Fibroblast of skin of scalp (primary cell): ENCODE measurements at places on chromosomes 2 and 18.

DNA sequence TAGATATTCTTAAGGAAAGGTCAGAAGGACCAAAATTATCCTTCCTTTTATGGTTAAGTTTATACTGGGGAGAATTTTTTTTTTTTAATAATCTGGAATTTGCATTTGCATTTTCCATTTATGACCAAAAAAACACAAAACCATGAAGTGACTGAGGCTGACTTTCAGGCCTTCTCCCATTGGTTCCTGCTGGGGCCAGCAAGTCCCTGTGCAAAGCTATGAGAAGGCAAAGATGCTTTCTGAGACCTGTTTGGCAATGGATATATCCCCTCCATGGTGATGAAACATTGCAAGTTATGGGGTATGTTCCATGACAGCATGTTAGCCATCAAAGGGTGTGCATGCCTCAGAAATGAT is 60.8 kb downstream of the KIAA2012 start:
- DNase-seq: peak; percentile 81

- no peak for DNase-seq
Observed at GRCh38 chr2:39647104-39647765, 18.5 kb upstream of the TMEM178A start.

DNA sequence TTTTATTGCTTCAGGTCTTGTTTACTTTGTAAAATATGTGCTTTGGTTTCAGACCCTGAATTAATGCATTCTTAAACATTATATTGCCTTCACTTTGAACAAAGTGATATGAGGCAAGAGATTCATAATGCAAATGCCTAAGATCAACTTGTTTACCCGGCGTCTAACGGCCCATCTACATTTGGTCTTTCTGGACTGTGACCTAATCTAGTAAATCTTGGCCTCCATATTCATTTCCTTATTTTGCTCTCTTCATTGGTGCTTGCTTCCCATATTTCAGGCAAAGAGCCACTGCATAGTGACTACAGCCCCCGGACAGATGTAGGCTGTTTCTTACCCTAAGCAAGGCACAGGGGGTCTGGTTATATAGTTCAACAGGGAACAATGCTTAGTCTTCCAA is 53.0 kb upstream of the SLC39A10 start:
- no peak for DNase-seq

DNA sequence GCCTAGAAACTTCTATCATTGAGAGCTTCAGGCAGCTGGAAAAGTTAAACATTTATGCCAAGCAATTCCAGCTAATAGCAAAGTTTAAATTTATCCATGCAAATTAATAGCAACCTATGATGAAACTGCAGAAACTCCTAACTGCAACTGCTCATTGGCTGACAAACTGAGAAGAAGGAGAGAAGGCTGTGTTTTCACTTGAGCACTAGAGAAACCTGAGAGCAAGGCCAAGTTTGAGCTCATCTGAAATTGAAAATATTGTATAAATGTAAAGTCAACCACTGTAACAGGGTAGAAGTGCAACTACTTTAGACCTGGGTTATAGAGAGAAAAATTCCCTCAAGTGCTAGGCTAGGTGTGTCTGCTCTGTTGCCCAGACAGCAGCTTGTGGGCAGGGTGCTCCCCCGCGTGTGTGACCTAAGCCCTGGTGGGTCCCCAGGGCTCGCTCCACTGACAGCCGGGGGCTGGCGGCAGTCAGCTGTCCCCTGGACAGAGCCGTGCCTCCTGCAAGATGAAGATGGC is 50.2 kb downstream of the CABYR start:
- DNase-seq: no peak

GRCh38 chr2:112724591-112725525 is 4.0 kb downstream of the NT5DC4 start:
- DNase-seq: no peak

DNA sequence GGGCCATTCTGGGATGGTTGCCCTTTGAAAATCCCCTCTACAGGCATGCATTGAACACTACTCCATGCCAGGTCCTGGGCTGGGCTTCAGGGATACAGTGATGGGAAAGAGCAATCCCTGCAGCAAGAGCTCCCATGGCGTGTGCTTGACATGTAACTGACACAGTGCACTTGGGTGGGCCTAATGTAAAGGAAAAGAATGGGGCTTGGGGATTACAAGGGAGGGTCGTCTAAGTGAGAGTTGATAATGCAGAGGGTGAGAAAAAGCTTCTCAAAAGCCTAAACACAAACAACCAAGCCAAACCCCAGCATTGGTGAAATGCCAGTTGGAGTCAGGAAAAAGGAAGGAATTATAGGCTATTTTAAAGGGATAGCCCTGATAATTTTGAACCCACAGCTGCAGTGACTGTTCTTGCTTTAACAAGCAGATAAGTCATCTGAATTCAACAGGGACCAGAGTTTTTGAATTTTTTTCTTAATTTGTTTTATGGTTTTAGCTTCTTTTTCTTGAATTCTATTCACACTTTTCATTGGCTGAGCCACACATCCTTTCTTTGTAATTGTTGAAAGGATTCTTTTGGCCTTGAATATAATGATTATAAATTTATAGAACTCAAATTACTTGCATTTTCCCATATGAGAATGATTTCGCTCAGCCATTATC is 308.7 kb downstream of the LPIN1 start:
- no peak for DNase-seq

- DNase-seq: no peak
Observed at GRCh38 chr2:179995741-179996515, 11.2 kb downstream of the CWC22 start.

DNA sequence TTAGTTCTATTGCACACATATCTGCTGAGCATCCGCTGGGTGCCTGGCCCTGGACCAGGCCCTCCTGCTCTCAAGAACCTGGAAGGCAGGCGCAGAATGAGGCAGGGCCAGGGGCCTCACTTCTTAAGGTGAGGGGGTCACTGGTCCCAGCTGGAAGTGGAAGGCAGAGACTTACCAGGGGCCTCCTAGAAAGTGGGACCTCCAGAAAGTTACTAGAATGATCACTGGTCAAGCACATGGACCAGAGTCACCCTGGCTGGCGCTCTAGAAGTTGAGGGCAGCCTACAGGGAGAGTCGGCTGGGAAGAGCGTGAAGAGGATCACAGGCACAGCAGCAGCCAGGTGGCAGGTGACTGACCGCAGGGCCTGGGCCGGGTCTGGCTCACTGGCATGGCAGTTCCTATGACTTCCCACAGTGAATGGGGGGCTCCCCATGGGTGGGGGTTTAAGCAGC is 26.1 kb upstream of the MAL start:
- no peak for DNase-seq

- no peak for DNase-seq
Observed at GRCh38 chr2:237449193-237449881, 35.4 kb upstream of the COL6A3 start.

DNA sequence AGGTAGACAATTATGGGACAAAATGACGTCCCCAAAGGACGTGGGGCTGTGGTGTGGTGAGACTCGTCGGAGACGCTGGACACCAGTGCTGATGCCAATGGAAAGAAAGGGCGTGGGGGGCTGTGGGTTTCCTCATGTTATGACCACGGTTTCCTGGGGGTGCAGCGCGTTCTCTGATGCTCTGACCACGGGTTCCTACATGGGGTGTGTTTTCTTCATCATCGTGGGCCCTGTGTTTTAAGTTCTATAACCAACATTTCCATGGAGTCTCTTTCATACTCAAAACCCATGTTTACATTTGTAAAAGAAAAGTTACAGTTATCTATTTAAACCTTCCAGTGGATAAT is 141.6 kb downstream of the RTP5 start:
- peak; percentile 4 for DNase-seq

- DNase-seq: no peak
Observed at GRCh38 chr2:74499267-74499939, at the start of gene LBX2. Gene LBX2, minus strand, starts transcription at chr2:74499603. Its CDS starts 66 bp downstream, at chr2:74499537.

- DNase-seq: peak; percentile 30
Observed at GRCh38 chr2:103809415-103809814, 1044.5 kb upstream of the POU3F3 start.

- DNase-seq: no peak
Observed at GRCh38 chr18:32910694-32911296, 138.0 kb upstream of the KLHL14 start.

- no peak for DNase-seq
Observed at GRCh38 chr2:105772362-105772761, 27.6 kb downstream of the NCK2 start.

DNA sequence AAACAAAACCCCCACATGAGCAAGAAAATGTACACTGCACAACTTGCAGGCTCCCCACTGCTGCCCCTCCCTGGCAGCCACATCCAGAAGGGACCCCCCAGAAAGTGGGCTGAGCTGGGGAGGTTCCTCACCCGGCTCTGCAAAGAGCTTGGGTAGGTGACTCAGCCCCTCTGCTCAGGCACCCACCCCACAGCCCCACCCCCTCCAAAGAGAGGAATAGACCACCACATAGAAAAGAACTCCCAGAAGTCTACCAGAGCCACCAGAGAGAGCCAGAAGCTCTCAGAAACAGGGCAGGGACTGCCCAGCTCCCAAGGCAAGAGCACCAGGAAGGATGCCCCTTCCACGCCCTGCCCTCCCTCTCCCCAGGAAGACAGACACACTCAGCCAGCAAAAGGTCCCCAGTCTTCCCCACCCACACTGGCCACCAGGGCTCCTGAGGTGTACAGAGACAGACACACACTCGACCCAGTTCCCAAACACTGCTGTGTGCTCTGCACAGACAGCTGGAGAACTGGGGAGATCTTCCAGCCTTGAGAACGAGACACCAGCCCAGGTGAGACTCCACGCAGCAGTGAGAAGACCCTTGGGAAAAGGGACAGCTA is 28.2 kb downstream of the BIN1 start:
- peak; percentile 53 for DNase-seq

- DNase-seq: peak; percentile 29
Observed at GRCh38 chr2:41061356-41061755, 609.5 kb upstream of the SLC8A1 start.

GRCh38 chr18:48792141-48792540 is 158.6 kb downstream of the SMAD7 start:
- DNase-seq: no peak

DNA sequence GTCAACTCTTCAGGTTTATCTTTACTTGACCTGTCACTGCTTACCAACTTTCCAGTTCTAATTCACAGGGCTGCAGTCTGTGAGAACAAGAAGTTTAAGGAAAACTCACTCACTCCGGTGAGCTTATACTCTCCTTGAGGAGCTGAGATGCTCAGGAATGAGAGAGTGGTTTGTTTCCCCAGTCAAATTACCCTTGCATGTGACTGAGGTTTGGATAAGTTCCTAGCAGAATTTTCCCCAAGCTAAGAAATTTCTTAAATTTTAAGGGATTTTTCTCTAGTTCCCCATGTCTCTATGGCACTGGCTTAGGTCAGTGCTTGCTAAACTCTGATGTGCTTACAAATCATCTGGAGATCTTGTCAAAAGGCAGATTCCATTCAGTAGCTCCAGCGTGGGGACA is 12.8 kb upstream of the CCDC85A start:
- DNase-seq: no peak

GRCh38 chr2:11515490-11515981 is 18.3 kb upstream of the GREB1 start:
- no peak for DNase-seq

DNA sequence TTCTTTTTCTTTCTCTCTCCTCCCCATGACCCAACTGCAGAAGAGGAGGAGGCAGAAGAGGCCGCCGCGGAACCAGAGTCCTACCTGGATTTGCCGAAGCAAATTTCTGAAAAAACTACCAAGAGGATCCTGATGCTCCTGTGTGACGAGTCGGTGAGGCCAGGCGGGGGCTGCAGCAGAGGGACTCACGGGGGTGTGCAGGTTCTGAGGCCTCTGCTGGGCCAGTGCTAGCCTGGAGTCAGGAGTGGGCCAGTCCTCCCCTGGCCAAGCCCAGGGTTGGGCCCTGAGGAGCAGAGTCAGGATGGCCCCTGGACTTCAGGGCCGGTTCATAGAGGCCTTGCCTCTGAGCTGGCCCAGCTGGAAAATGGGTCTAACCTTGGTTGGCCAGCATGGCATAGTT is 29.3 kb downstream of the OTOF start:
- no peak for DNase-seq

DNA sequence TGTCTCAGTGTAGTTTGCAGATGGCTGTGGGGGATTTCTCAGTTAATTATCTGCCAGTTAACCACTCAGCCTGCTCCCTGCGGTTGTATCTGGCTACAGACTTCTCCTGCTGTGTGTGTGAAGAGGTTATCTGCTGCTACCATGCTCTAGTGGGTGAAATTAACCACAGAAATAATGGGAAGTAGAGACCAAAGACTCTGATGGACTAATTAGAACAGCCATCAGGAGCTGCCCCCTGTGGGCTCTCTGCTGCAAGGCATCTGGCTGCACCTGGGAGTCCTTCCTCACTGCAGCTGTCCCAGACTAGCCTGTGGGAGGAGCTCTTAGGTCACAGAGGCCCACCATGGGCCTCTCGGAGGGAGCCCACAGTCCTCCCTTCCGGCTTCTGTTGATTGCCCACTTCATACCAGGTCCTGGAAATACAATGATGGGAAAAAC is 66.6 kb downstream of the CTIF start:
- DNase-seq: no peak

DNA sequence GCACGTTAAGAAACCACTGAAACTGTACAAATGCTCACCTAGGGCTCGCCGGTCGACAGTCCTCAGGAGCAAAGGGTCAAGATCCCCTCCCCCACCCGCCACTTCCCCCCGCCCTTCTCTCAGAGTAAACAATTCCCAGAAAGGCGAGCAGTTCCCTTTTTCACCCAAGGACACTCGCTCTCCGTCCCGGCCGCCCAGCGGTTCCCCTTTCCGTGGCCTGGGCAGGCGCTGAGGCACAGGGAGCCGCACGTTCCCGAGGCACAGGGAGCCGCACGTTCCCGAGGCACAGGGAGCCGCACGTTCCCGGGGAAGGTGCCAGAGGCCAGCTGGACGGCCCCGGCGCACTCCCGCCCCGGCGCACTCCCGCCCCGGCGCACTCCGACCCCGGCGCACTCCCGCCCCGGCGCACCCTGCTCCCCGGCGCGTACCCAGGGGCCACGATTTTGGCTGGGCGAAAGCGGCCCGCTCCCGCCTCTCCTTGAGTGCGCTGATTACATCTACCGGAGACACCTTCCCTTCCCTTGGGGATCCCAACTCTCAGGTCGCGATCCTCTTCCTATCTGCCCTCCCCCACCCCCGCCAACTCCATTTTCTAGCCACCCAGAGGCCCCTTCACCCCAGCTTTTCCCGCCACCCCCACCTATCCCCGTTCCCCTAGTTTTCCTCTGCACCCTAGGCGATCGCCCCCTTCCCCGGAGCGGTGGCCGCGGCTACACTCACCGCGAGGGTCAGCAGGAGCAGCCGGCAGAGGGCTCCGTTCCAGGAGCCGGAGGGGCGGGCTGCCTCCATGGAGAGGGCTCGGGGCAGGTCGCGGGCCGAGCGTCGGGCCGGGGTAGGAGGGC is 817 bp downstream of the DSC2 start:
- no peak for DNase-seq

DNA sequence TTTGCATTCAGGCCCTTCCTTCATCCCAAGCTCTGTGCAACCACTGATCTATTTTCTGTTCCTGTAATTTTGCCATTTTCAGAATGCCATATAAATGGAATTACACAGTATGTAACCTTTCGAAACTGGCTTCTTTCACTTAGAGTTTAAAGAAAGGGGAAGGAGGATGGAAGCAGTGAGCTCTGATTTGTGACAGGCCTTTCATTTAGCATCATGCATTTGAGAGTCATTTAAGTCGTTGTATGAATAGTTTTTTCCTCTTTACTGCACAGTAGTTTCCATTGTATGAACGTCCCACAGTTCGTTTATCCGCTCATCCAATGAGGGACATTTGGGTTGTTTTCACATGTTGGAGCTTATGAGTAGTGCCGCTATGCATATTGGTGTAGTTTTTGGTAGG is 67.0 kb downstream of the LBH start:
- no peak for DNase-seq

- DNase-seq: no peak
Observed at GRCh38 chr18:57776354-57776753, 26.8 kb downstream of the ATP8B1 start.
